Ascending aorta (tissue), 2 donors: ENCODE measurements at places on chromosomes 3 and 15.

- DNase-seq, result no peak
These were observed 95.8 kb upstream of the TNFAIP8L3 start for GRCh38 chr15:51190424-51191068.

DNA sequence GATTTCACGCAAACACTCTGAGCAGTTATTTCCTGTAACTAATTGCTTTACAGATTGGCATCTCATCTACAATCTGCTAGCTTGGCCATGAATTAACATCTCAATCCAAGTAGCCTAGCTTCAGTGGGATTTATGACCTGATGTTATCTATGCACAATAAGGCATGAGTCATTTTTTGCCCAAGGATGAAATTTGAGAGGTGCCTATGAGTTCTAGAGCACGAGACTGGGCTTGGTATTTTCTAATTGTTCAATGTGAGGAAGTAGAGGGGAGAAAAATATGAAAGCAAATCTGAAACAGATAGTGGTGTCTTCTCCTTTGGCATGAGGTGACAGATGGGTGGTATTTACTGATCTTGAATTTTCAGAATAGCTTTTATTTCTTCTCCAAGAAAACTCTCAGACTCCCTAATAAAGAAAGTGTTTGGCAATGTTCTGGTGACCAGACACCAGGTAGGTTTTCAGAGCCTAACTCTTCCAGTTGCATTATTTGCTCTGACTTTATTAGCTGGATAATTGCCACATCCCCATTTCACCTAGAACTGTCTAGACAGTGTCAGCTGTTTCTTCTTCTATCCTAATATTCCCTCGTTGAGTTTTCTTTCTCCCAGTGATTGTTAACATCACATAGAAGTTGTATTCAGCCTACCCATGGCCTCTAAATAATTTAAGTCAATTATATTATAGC lies 301.0 kb upstream of the UMPS start:
- DNase-seq, result no peak

DNA sequence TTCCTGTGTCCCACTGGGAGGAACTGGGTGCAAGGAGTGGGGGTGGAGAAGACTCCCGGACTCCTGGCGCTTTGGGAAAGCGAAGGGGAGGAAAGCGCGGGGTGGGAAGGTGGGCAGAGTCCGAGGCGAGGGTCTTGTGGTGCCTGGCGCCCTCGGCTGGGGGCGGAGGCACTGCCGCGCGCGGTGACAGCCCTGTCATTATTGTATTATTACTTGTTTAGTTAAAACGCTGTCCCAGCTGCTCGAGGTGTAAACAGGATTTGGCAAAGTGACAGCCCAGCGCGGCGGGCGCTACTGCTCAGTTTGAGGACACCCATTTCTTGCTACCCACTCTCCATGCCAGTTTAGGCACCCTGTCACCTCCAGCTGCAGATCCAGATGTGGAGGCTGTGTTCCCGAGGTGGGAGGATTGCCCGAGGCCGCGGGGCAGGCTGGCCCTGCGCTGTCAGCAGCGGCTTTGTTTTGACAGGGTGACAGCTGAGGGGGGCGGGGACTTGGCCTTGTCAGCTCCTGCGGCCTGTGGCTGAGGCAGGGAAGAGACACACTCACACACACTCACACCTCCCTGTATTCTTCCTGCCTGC lies 1.0 kb downstream of the KAT2B start:
- DNase-seq, result peak; percentile 91

GRCh38 chr3:176208283-176208682 lies 989.0 kb downstream of the TBL1XR1 start:
- no peak for DNase-seq

DNA sequence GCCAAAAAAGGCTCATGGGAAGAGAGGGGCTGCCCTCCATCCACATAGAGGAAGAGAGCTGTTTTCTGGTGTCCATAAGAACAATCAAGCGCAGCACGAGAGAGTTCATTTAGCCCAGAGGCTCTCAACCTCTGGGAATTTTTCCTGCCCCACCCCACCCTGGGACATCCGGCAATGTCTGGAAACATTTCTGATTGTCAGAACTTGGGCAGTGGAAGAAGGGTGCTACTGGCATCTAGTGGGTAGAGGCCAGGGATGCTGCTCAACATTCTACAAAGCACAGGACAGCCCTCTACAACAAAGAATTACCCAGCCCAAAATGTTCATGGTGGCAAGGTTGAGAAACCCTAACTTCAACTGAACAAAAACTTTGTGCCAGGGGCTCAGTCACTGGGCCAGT lies 92.9 kb downstream of the RAB11A start:
- no peak for DNase-seq

DNA sequence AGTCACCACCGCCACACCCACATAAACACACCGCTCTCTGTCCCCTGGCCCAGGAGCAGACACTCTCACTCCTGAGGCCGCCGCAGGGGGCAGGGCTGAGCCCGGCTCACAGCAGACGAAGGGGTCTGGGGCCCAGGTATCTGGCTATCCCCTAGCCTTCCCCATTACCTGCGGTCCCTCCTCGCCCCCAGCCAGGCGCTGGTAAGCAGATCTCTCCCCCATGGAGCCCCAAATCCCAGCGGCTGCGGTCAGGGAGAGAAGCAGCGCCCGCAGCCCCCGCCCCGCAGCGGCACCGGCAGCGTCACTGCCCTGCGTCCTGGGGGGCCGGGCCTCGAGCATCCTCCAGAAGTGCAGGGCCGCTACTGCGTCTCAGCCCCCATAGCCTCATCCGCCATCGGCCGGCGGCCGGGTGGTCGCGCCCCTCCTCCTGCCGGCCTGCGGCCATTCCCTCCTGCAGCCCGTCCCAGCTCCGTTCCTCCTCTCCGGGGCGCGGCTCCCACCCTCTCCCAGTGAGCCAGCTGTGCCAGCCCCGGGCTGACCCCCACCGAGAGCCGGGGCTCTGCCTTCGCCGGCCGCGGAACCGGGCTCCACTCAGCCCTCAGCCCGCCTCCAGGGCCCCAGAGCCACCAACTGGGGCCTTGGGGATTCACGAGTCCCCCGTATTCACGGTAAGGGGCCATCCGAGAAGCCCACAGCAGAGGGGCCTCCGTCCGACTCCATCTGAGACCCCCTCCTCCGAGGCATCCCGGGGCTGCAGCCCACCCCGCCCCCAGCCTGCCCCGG lies 13.1 kb downstream of the TNK2 start:
- no peak for DNase-seq
